GM12892 (cell line): ENCODE measurements at places on chromosomes 6 and 20.

DNA sequence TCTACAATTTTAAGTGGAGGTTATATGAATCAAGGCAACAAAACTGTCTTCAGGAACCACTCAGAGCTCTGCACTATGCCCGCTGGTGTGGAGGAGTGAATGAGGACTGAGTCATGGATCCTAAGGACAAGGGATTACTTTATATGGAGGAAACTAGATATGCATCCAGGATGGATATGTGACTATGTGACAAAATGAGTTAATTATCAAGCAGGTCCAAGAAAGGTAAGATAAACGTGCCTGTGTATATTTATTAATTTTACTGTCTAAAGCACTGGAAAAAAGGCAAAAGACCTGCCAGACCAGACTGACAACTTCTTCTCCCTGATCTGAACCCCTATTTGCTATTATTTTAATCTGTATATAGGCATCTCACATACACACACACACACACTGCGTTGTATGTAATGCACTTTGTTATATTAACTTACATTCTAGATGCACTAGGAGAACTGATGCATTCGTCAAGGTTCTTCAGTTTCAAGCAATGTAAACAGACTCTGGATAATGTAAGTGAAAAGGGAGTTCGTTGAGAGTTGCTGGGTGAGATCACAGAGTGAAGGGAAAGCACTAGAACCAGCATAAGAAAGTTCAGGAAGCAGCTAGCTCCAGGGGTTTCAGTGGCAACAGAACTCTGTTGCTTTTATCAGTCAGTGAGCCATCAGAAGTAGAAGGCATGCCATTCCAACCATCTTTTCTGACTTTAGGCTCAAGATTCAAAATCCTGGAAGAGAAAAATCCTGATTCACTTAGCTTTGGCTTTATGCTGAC lies 26.4 kb upstream of the ADGRG6 start:
- no peak for DNase-seq

- no peak for DNase-seq
Measured at GRCh38 chr20:44324343-44324742, 12.5 kb upstream of the R3HDML start.

DNA sequence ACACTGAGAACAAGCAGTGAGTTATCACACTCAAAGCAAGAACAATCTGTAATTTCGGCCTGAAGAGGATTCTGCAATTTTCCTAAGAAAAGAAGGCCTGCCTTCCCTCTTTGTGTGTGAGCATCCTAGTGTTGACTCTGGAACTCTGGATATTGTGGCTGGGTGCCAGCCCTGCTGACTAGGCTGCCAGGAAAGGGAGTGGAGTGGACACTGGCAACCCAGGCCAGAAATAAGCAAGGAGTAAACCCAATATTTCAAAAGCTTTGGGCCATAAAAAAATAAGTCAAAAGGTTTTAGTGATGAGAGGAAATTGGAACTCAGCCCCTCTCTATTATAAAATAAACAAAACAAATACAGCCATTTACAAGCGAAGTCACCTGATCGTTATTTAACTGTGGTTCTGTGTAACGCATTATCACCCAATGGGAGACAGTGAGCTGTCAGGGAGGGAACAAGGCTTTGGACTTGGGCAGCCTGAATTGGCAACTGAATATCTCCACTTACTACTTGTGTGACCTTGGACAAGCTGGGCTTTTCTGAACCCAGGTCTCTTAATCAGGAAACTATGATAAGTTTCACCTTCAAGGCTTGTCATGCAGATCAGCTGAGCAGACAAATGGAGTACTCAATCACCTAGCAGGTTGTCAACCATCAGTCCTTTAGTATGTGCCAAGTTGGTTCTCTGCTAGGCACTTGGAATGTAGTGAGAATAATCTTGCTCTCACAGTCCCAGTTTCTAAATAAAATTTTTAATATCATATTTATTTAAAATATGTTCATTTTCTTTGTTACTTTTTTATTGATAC lies 196.2 kb downstream of the PAX1 start:
- DNase-seq: no peak

- no peak for DNase-seq
Measured at GRCh38 chr6:30970946-30971345, 12.6 kb upstream of the MUC21 start.

- peak; percentile 65 for DNase-seq
Measured at GRCh38 chr6:1624058-1624850, 14.5 kb downstream of the FOXC1 start.

- DNase-seq: no peak
Measured at GRCh38 chr6:139763468-139764210, 389.2 kb upstream of the CITED2 start.

GRCh38 chr6:69265706-69266105 lies 531.1 kb downstream of the LMBRD1 start:
- no peak for DNase-seq

DNA sequence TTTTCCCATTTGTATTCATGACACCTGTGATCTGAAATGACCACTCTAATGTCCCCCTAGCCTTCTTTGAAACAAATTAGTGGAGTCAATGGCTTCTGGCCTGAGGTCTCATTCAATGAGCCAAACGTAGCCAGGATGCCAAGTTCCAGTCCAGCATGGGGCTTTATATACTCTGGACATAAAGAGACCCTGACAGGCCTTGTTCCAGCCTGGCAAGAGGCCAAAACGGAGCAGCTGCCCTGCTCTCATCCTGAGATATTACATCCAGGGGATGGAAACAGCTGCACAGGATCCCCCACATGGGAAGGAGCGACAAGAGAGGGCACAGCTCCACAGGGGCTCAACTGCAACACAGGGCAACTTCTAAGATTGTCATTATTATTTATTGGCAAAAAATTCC lies 437.8 kb downstream of the CDH26 start:
- DNase-seq: no peak

DNA sequence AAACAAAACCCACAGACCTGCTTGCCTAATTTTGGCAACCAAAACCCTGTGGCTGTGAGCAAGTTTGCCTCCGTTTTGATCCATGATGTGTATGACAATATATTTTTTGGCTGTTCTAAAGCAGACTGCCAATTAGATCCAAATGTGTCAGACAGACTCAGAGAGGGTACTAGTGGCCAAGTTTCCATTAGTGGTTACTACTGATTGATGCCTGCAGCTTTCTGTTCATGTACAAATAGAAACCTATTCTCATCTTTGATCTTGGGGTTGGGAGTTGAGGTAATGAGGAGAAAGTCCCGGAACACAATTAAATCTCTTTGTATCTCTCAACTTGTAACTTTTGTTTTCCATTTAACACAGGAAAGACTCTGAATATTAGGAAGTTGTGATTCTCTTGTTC lies 100.9 kb downstream of the RNF144B start:
- no peak for DNase-seq

DNA sequence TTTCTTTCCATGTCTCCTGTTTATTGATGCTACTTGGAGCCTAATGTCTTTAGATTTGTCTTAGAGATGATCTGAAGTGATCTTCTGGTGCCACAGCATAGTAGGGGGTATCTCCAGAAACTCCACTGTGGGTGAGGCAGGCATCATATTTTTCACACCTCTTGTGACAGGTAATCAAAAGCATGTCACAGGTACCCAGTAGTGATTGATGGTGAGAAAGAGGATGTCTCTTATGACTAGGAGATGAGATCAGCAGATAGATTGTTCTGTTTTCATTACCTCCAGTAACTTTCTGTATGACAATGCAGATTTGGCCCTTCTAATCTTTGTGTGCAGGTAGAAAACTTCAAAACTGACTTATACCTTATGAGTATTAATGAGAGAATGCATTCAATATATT lies 13.5 kb downstream of the NCOA7 start:
- no peak for DNase-seq
